AG09309 (cell line): ENCODE measurements at places on chromosomes 7 and 10.

DNA sequence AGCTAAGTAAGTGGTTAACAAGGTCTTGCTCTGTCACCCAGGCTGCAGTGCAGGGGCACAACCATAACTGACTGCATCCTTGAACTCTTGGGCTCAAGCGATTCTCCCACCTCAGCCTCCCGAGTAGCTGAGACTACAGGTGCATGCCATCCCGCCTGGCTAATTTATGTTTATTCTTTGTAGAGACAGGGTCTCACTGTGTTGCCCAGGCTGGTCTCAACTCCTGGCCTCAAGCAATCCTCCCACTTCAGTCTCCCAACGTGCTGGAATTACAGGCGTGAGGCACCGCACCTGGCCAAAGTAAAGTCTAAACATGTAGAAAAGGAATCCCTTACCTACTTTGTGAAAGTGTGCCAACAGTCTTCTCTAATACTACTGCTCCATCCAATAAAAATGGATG lies 17.9 kb downstream of the PARD3 start:
- DNase-seq = no peak

- DNase-seq = no peak
These were observed 417.9 kb downstream of the RPS24 start for GRCh38 chr10:78451592-78451991.

DNA sequence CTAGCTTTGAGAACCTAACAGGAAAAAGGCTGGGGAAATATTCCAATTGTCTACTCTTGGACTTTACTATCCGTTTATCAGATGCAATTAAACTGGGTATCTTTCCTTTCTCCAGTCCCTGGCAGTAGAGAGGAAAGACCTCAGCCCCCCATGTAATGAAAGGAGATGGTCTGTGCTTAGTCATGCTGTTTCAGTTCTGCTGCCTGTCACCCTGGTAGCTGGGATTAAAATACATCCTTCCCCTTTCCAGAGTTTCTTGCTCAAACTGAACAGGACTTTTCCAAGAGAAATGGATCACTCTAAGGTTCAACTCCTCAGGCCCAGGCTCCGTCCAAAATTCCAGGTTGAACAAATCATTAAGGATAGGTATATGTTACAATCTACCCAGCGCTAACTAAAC lies 202.9 kb downstream of the PTEN start:
- no peak for DNase-seq

- no peak for DNase-seq
These were observed 40.5 kb upstream of the MTPAP start for GRCh38 chr10:30389543-30389942.

DNA sequence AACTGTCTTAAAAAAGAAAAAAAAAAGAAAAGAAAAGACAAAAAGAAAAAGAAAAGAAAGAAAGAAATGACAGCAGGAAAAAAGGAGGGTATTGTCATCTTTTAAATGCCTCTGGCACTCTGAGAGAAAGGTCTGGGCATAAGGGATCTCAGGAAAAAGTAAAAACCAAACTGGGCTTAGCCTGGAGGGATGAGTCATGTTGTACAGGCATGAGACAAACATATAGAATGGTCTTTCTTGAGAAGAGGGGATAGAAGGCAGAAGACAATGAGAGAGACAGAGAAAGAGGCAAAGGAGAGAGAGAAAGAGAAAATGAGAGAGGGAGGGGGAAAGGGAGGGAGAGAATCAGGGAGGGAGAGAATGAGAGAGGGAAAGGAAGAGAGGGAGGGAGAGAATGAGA lies 32.3 kb upstream of the KCNMA1 start:
- no peak for DNase-seq

DNA sequence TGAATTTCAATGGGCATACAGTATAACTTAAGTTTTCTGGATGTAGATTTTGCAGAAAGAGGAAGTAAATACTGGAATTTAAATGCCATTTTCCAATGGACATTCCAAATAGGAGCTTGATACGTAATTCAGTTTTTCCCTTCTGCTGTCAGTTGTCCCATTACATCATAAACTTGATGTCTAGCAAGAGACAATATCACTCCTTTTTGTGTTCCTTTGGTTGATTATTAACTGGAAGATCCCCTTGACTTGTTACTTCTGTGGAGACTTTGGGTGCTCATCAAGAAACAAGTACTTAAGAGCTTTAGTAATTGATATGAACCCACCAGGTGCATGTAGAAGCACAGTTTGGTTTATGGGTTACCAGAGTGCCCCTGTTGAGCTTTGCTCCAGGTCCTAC lies 116.1 kb downstream of the ST7 start:
- no peak for DNase-seq

- DNase-seq = no peak
These were observed 136.0 kb upstream of the RSU1 start for GRCh38 chr10:16953270-16953669.

- no peak for DNase-seq
These were observed 12.4 kb downstream of the ANTXRL start for GRCh38 chr10:46299286-46299535.

- DNase-seq = no peak
These were observed 91.1 kb downstream of the OR13A1 start for GRCh38 chr10:45224219-45224841.

GRCh38 chr7:26328498-26329390 lies 37.1 kb downstream of the SNX10 start:
- DNase-seq = no peak

GRCh38 chr10:23096802-23097549 lies 1.6 kb downstream of the MSRB2 start:
- DNase-seq = peak; percentile 82

GRCh38 chr10:418226-418625 lies 271.2 kb downstream of the DIP2C start:
- no peak for DNase-seq

DNA sequence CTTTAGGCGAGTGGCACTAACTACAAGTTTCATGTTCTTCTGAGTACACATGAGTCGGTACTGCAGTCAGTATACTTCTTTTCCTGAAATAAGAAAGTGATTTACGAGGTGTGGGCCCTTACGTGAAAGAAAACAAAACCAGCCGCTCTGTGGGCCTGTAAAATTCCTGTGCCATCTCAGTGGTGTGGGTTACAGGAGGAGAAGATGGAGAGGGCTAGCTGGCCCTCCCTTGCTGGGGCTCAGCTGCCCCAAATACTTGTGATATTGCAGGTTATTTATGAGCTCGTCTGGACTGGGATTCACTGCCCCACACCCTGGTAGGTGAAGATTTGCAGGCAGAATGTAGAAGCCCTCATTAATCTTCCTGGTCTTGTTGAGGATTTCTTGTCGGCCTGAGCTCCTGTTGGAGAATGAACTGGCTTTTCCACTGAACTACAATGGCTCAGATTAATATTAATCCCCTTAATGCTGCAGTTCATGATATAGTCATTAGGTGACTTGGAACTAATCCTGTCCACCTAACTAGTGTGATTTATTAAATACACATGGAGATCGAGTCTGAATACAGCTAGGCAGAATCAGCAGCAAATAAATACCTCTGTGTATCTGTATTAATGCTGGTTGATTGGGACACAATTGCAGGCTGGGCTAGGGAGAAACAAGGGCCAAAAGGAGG lies 68.0 kb downstream of the GBF1 start:
- DNase-seq = no peak

DNA sequence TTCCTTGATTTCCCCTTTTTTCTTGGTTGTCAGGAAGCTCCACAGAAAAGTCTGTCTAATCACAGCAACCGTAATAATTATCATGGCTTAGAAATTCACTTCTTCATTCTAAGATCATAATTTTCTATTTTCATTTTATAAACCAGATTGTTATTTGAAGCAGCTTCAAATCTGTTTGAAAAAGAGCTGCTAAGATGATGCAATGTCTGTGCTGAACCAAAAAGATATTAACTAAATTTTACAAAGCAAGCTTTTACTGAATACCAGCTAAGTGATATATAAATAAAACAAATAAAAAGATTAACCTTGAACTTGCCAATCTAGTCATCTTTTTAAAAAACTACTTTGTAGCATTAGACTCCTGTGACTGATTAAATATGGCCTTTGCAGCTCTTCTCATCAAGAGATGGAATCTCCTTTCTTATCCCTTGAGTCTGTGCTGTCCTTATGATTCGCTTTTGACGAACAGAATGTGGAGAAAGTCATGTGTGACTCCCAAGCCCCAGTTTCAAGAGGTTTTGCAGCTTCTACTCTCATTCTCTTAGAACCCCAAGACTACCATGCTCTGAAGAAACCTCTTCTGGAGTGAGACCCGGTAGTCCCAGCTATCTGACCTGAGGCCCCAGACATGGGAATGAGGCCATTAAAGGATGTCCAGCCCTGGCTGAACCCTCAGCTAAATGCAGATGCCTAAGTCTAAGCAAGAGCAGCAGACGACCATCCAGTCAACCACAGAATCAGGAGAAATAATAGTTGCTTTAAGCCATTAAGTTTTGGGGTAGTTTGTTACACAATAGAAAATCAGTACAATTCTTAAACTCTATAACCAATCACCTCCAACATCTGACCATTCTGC lies 14.4 kb downstream of the NAMPT start:
- no peak for DNase-seq

DNA sequence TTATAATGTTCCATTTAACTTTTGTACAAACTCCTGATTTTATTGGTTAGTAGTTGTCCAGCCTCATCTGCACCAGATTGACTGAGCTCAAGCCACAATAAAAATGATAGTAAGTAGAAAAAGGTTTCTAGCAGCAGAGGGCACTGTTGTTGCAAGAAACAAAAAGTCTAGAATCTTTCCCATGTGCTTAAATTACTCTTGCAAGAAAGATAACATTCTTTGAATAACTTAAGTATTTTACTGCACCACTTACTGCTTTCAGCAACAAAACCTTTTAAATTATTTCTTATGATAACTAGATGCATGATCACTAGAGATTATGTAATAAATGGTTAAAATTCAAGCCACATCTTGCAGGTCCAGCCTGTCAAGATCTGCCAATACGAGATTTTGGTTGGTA lies 27.0 kb downstream of the LMOD2 start:
- DNase-seq = peak; percentile 52

DNA sequence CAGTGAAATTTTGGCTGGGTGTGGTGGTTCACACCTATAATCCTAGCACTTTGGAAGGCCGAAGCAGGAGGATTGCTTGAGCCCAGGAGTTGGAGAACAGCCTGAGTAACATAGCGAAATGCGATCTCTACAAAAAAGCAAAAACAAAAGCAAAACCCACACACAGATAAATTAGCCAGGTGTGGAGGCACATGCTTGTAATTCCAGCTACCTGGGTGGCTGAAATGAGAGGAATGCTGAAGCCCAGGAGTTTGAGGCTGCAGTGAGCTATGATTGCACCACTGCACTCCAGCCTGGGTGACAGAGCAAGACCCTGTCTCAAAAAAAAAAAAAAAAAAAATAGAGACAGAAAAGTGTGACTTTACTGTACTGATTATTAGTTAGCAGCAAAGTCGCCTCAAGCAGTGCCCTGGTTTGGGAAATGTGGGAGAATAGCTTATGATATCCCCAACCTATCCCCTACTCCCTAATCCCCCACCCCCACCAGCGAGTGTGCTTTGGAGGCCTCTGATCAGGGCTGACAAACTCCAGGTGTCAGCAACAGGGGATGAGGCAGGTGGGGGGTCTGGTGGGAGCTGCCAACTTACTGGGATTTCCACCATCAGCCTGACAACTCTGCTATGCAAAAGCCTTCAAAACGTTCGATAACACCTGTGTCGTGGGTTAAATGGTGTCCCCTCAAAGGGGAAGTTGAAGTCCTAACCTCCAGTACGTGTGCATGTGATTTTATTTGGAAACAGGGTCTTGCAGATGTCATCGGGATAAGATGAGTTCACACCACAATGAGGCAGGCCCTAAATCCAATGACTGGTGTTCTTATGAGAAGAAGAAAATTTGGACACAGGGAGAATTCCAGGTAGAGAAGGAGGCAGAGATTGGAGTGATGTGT lies 124.7 kb upstream of the SDK1 start:
- no peak for DNase-seq

DNA sequence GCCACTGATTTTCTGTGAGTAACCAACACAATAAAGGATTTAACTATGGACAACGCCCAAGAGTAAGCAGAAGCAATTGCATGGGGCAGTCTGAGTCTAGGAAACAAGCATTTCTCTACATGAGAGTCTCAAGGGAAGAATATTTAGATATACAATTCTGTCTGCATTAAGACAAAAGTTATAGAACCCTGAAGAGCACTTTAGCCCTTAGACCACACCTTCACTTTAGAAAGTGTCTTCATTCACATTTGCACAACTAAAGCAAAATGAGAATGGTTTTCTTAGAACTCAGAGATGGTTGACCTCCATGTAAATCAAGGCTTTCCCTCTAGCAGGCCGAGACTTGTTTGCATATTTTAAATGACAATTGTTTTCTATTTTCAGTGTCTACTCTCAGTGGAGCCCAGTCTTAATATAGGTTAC lies 25.5 kb upstream of the TRIM24 start:
- no peak for DNase-seq

- DNase-seq = no peak
These were observed 59.4 kb upstream of the ETV1 start for GRCh38 chr7:14048889-14049288.

GRCh38 chr10:17880601-17881000 lies 71.1 kb upstream of the SLC39A12 start:
- DNase-seq = peak; percentile 37

DNA sequence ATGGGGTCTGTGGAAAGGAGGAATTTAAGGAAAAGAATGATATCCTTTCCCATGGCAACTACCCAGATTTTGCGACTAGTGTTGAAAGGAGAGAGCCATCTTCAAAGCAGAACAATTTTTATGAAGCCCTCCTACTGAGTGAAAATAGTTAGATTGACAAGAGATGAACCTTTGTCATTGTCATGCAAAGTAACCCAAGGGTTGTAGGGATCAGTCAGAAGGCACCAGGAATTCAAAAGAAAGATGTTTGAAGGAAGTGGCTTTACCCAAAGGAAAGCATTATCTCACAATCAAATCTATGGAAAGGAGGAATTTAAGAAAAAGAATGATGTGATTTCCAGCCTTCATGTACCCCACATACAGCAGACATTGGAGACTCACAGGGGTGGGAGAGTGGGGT lies 544.4 kb downstream of the IPMK start:
- DNase-seq = no peak

GRCh38 chr10:58143944-58144343 lies 123.8 kb downstream of the IPMK start:
- no peak for DNase-seq

DNA sequence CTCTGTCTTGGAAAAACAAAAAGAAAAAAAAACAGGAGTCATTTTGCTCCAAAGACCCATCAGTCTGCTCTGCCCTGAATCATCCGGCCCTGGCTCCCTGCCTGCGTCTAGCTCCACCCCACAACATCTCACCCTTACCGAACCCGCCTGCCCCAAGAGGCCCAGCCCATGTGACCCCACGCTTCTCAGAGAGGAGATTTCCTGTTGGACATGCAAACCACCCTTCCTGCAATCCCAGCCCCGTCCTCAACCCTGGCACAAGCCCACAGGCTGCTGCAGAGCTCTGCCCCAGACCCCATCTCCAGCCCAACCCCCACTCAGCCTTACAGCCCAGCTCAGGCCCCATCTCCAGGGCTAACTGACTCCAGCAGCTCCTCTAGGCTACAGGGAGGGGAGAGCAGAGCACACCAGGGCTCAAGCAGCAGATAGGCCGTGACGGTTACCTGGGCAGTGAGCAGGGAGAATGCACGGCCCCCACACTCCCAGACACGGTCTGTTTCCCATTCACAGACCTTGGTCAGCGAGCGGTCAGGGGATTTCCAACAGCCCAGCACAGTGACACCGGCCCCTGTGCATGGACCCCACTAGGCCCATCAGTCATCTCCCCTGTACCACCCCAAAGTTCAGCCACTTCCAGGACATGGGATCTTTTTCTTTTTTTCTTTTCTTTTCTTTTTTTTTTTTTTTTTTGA lies 69.9 kb upstream of the GTF2I start:
- peak; percentile 37 for DNase-seq

- DNase-seq = no peak
These were observed 14.1 kb downstream of the CXCL12 start for GRCh38 chr10:44370731-44371248.
